ENCODE measurements at places on chromosomes 11 and 22.

GRCh38 chr22:29158546-29158945 lies 47.1 kb upstream of the EMID1 start:
- DNase-seq, result no peak

- DNase-seq, result no peak
These were observed 422 bp downstream of the GLB1L2 start for GRCh38 chr11:134332189-134332631.

DNA sequence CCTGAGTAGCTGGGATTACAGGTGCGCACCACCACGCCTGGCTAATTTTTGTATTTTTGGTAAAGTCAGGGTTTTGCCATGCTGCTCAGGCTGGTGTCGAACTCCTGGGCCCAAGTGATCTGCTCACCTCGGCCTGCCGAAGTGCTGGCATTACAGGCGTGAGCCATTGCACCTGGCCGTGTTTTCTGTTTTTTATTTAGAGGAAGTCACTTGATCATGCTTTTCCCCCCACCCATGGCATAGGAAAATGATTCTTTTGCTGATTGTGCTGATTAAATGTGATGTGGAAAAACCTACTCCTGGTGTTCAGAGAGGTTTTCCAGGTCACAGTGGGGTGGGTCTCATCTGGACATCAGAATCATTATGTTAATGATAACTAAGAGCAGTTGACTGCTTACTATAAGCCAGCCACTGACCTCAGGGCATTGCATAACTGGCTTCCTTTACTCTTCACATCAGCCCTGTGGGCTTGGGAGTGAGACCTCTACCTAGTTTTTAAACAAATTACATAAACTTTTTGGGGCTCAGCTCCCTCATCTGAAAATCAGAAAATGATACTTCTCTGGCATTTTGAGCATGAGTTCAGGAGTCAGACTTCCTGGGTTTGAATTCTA lies 71.0 kb downstream of the PTPRJ start:
- no peak for DNase-seq

DNA sequence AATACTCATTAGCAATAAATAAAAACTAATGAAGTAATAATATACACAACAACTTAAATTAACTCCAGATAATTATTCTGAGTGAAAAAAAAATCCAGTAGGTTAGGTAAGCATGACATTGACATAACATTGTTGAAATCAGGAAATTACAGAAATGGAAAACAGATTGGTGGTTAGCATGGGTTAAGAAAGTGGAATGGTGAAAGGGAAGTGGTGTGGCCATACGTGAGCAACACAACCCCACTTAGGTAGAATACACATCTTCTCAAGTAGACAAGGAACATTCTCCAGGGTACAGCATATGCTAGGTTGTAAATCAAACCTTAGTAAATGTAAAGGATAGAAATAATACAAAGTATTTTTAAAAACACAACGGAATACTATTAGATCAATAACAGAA lies 30.2 kb upstream of the CLTCL1 start:
- DNase-seq, result no peak

DNA sequence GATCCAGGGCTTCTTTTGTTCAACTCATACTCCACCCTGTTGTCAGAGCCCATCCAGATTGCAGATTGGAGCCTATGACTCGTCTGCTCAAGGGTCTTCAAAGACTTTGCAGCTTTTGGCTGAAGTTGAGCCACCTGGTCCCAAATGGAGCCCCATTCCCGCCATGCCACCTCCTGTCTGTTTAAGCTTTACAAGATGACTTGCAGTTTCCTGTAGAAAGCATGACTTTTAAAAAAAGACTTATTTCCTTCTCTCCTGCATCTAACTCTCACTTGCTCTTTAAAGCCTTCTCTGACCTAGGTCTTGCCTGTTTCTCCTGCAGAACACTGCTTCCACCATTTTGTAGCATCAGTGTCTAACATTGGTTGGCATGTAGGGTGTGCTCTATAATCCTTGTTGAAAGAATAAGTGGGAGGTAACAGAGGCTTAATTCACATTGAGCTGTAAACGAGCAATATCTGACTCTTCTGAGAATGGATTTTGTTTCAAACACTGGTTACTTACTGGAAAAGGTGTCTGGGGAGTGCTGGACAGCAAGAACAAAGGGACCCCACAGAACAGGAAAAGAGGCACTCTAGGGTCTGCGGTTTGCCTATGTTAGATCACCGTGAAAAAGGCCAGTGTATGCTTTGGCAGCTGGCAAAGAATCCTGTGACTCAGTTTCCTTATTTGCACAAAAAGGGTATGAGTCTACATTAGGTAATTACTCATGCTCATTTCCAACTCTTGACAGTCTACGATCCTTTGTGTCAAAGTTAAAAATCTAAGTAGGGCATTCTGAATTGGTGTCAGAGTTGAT lies 30.3 kb downstream of the NF2 start:
- DNase-seq, result no peak

DNA sequence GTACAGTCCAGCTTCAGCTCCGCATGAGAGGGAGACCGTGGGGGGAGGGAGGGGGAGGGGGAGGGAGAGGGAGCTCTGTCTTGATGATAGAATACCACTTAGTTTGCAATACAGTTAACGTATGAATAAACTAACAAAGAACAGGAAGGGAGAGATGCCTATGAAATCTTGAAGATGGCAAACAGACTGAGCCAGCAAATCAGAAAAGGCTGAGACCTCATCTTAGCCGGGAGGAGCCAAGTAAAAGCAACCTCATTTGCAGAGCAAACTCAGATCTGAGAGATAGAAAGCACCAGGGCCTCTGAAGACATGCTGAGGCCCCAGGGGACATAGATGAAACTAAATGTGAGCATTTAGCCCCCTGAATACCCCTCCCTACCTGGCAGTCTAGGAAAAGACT lies 23.0 kb downstream of the APLP2 start:
- no peak for DNase-seq

- DNase-seq, result no peak
These were observed 369 bp downstream of the DGCR8 start for GRCh38 chr22:20080445-20080775.

GRCh38 chr11:89321401-89321800 lies 143.7 kb downstream of the TYR start:
- no peak for DNase-seq

All from iPS DF 6.9 (cell line).